Activated CD4-positive, CD25-positive, alpha-beta regulatory T cell treated with anti-CD3 and anti-CD28 coated beads, Interleukin-2, amount 50 U/mL, for 16 hours (primary cell): ENCODE measurements at places on chromosomes 13 and 19.

- no peak for DNase-seq
Measured at GRCh38 chr19:16470541-16470910, 1.2 kb downstream of the EPS15L1 start.

GRCh38 chr19:525029-525428, 6.5 kb upstream of the CDC34 start:
- no peak for DNase-seq

DNA sequence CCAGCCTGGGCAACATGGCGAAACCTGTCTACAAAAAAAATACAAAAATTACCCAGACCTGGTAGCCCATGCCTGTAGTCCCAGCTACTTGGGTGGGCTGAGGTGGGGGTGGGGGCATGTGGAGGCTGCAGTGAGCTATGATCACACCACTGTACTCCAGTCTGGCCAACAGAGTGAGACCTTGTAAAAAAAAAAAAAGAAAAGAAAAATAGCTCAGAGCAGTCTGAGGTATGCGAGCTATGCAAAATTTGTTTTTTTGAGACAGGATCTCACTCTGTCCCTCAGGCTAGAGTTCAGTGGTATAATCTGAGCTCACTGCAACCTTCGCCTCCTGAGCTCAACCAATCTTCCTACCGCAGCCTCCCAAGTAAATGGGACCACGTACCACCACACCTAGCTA, 7.1 kb upstream of the TOMM40 start:
- no peak for DNase-seq

DNA sequence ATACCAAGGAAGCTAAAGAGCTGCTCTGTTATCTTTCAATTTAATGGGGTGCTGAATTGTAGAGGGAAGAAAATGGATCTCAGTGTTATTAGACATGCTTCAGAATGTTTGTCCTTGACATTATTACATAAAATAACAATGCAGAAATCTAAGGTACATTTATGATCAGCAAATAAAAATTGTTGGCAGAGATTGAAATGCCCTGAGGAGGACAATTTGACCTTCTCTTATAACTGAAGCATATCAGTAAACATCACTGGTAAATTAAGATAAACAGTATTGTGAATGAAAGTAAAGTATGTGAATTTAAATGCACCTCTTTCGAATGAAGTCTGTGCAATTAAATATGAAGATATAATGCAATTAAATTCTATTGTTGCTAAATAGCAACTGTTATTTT, 1362.1 kb upstream of the ATXN8OS start:
- DNase-seq = no peak

DNA sequence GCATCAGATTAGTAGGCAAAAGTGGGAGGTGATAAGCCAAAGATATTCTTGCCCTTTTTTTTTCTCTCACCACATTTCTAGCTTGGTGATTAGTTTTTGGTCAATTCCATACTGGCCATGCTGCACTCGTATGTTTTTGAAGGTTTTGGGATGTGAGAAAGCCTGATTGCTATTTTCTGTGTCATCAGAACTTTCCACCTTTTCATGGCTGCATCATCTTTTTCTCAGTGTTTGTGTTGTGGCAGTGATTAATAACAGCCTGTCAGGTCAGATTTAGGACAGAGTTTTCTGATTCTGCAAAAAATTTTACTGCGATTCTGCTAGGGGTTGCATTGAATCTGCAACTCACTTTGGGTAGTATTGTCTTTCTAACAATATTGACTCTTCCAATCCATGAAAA, 32.9 kb downstream of the PSG1 start:
- DNase-seq = no peak

- no peak for DNase-seq
Measured at GRCh38 chr13:43669964-43670363, 116.8 kb downstream of the ENOX1 start.

GRCh38 chr13:71605744-71606143, 261.3 kb downstream of the DACH1 start:
- DNase-seq = no peak

DNA sequence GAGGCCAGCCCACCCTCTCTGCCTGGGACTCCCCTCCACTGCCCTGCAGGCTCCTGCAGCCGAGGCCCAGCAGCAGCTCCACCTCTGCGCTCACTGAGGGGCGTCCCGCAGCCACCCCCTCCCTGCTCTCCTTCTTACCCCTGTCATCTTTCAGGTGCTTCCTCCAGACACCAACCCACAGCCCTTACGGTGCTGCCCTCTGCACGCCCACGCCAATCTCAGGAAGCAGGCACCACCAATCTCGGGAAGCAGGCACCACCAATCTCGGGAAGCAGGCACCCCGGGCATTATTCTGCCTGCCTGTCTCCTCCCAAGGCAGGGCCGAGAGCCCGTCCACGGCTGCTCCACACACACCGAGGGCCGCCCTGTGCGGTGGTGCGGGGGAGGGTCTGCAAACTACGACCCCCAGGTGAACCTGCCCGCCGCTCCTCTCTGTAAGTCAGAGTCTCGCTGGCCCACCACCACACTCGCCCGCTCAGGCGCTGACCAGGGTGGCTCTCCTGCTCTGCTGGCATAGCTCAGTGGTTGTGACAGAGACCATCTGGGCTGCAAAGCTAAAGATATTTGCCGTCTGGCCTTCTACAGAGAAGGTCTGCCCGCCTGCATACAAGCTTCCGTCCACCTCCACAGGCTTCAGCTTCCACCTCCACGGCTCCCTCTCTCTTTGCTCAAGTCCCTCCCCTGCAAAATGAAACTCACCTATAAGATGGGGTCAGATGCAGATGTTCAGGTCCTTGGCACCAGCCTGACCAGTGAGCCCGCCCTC, 2.9 kb downstream of the LSM7 start:
- no peak for DNase-seq

DNA sequence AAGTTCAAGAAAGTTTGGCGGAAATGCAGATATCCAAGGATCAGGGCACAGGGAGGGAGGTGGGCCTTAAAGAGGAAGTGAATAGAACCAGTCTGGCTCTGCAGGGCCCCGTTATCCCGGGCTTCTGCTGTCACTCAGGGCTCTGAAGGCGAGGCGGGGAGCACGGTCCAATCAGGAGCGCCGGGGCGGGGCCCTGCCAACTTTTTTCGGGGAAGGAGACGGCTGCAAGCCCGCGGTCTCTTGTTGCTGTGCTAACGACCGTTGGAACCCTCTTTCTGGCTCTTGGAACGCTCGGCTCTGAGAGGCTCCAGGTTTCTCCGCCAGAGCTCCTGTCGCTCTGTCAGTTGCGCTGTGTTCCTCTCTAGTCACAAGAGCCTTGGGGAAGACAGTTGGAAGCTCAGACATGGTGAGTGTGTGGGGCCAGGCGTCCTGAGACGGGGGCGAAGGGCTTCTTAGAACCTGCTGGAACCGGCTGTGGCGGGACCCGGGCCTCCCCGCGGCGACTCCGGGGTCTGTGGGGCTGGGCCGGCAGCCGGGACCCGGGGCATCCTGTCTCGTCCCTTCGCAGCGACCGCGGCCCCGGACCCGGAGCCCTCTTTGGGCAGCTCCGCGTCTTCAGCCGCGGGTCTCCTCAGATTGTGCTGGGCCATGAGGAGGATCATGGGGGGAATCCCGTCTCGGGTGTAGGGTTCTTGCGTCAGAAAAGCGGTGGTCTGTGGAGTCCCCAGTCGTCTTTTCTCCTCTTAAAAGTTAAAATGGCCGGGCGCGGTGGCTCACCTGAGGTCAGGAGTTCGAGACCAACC, 27.7 kb downstream of the ZNF844 start:
- DNase-seq = peak; percentile 4

DNA sequence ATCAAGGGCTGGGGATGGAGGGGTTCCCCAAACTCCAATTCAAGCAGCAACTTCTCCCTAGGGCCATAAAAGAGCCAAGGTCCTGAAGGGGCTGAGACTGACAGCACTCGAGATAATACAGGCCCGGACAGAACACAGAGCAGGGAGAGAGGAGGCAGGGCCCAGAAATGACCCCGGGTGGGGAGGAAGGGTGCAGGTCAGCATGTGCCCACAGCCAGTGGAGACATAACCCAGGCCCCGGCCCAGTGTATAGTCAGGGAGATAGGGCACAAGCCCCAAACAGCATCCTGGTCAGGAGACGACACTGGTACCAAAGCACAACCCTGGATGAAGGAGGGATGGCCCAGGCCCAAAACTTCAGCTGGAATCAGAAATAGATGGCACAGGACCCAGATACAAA, 28.6 kb upstream of the ATP1A3 start:
- no peak for DNase-seq

DNA sequence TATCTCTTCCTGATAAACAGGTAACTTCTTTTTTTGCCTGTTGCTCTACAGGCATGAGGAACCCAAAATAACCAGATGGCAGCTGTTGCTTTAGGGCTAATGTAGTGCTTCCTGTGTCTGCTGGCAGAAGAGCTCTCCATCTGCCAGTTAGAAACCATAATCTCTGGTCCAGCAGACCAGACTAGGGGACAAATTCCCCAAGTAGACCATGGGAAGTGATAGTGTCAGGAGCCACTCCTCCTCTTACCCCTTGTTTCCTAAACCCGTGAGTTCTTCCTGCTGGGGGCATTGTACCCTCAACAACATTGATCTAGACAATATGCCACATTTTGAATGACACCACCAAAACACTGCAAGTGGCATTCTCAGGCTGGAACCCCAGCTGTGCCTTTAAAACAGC, 135.9 kb downstream of the DLEU7 start:
- DNase-seq = no peak

DNA sequence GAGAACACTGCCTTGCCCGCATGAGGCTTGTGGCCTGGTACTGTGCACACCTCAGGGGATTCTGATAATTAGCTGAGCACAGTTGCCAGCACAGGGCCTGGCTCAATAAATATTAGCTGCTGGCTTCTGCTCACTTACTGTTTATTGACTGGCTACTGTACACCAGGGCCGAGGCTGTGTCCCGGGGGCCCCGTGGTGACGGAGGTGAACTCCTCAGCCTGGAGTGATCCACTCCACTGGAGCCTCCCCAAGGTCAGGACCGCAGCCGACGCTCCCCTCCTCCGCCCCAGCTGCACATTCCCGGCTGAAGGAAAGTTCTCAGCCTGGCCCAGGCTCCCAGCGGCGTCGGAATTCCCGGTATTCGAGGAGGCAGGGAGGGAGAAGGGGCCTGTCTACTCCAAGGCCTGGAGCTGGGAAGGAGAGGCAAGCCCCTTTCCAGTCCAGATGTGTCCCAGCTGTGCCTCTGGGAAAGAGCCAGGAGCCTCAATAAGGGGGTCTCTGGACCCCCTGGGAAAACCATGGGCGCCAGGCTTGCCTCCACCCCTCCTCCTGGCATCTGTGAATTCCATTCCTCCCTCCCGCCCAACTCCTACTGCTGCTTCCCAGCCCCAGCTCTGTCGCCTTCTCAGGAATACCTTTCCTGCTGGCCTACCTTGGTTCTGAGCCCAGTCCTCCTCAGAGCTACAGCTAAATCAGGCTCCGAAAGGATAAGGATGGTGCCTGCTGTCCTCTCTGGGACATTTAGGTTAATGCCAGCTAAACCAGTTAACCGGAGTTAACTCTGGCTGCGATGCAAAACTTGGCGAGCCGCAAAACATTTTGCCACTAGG, 7.3 kb downstream of the RPS16 start:
- DNase-seq = no peak

- DNase-seq = no peak
Measured at GRCh38 chr19:53041366-53041765, 3.2 kb upstream of the ERVV-2 start.

GRCh38 chr19:16315825-16316505, 8.7 kb upstream of the KLF2 start:
- no peak for DNase-seq

GRCh38 chr13:114211446-114212157, 23.1 kb upstream of the CDC16 start:
- no peak for DNase-seq

DNA sequence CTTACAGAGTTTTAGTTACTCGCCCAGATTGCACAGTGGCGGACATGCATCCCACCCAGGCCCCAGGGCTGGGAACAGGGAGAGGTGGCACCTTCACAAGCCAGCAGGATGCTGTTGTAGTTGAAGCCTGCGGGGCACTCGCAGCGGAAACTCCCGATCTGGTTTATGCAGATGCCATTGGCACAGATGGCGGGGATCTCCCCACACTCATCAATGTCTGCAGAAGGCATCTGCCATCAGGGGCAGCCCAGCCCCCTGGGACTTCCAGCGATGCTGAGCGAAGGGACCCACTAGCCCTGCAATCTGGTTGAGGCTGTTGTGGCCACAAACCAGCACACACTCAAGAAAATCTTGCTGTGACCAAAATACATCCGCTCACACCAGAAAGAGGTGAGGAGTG, 44.6 kb downstream of the CCL25 start:
- DNase-seq = no peak

DNA sequence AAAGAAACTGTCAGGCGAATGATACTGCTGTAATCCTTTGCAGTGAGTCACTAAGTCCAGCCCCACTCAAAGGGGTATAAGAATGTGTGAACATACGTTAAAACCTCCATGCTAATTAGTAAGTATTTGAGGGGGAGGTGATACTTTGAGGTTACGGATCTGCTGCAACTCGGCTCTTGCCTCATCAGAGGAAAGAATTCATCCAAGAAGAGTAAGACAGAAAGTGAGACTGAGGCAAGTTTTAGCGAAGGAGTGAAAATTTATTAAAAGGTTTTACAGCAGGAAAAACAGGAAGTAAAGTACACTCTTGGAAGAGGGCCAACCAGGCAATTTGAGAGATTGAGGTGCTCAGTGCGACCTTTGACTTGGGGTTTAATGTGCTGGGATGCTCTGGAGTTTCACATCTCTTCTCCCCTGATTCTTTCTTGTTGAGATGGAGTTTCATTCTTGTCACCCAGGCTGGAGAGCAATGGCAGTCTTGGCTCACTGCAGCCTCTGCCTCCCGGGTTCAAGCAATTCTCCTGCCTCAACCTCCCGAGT, 9.8 kb downstream of the CLEC4M start:
- DNase-seq = no peak

GRCh38 chr13:113801289-113801961, 42.4 kb downstream of the TMEM255B start:
- DNase-seq = no peak

DNA sequence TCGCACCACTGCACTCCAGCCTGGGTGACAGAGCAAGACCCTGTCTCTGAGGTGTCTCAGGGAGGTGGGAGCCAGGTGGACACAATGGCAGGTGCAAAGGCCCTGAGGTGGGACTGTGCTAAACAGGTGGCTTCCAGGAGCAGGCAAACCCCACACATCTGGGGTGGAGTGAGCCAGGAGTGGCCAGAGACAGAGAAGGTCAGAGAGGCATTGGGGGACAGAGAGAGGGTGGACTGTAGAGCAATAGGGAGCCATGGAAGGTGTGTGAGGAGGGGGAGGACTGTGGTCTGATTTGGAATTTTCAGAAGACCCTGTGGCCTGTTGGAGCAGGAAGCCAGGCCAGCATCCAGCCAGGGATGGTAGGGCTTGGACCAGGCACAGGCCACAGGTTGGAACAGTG, 4.7 kb downstream of the MEF2B start:
- DNase-seq = no peak

GRCh38 chr19:40646743-40647254, 43.7 kb downstream of the NUMBL start:
- DNase-seq = no peak

DNA sequence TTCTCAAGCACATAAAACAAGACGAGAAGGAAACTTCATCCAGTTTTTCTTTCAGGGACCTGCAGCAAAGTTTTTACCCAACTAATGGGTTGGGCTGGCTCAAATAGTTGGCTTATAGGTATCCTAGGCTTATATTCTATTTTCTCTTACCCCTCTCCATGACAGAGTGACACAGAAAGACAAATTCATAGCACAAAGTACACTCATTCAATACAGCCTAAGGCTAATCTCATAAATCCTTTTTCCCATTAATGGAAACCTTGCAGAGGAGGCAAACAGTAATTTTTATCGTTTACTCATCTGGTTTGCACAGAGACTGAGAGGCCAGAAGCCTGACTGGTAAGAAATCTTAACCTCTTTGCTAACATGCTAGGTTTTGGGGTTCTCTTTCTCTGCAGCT, 1589.9 kb downstream of the SLITRK1 start:
- no peak for DNase-seq
